ENCODE measurements at places on chromosomes 2 and 18.
A peak's percentile ranks its signal among the peaks of the same experiment; 100 is the strongest.

GRCh38 chr18:36539674-36540231 is 242.2 kb downstream of the FHOD3 start:
- DNase-seq, result no peak

DNA sequence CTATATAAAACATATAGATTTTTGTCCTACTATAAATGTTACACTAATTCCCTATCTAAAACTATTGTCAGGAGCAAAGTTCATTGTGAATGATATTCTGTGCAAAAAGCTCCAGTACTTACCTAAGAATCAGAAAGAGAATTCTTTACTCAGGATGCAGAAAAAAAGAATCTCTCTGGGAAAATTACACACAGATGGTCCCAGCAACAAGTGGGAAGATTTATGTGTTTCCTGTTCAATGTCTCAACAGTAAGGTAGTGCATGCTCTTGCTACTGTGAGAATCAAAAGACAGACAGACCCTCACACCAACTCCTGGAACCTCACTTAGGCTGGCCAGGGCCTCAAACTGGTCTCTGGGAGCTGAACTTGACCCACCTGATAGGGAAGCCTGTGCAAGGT is 11.2 kb upstream of the NAPG start:
- DNase-seq, result no peak

GRCh38 chr2:7029291-7030059 is 112.3 kb downstream of the RNF144A start:
- no peak for DNase-seq

DNA sequence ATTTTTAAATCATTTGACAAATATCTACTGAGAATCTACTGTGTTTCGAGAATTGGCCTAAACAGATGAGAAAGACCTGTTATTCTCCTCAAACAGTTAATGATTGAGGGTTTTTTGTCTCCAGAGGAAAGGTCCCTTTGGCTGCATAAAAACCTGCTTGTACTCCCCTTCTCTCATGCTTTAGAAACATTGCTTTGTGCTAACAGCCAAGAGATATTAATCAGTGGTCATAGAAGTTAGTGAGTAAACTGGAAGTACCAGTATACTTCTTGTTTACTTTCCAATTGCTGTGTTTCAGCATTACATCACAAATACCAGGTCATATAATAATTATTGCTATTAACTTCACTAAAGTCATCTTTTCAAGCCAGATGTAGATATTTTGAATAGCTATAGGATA is 34.1 kb downstream of the ITGB6 start:
- DNase-seq, result no peak

DNA sequence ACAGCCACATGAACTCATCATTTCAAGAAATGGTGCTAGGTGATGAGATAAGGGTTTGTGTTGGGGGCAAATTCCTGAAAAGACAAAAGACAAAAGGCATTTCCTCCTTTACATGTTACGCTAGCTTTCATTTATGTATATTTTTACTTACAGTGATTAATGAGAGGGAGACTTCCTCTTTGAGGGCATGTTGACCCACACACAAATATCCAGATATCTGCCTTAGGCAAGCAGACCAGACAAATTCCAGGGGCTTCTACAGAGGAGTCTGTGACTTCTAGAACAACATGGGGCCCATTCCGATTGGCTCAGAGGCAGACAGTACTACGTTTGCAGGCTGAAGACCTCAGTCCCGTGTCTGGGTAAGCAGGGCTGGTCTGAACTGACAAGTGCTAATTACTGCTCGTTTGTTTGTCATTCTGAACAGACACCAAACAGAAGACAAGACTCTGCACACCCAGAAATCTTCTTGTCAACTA is 74.8 kb upstream of the ST6GAL2 start:
- DNase-seq, result no peak

GRCh38 chr18:72830109-72830508 is 37.7 kb downstream of the NETO1 start:
- peak; percentile 31 for DNase-seq

GRCh38 chr2:41414486-41415230 is 633.2 kb upstream of the PKDCC start:
- peak; percentile 23 for DNase-seq

DNA sequence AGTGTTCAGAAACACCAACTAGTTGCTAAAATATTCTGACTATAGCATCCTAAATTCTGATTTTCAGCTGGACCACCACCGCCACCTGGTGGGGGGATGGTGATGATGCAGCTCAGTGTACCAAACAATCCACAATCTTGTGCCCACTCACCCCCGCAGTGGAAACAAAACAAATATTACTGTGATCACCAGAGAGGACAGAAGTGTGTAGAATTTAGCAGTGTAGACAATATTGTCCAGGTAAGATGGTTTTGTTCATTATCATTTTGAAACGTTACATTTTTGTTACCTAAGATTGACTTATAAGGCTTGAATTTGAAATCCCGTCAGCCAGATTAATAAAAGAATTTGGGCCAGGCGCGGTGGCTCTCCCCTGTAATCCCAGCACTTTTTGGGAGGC is 31.7 kb upstream of the UBXN4 start:
- peak; percentile 69 for DNase-seq

- DNase-seq, result peak; percentile 70
Observed at GRCh38 chr18:61333746-61334490, 688 bp downstream of the CDH20 start.

GRCh38 chr2:129935118-129935517 is 44.3 kb upstream of the RAB6C start:
- no peak for DNase-seq

DNA sequence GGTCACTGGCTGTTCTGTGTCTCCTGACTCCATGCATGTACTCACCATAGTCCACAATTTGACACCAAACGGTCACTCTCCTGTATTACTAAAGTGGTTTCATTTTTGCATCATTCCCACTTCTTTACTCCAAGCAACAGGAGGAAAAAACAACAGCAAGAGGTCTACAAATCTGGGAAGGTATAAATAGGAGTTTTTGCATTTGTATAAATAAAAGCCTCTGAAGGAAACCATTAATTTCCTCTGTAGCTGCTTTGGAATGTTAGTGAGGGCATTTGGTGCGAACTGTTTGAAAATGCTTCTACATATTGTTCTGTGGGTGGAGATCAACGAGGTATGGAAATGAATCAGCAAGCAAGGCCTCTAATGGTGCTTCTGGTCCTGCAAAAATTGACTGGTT is 148.5 kb upstream of the DLX2 start:
- DNase-seq, result no peak

- no peak for DNase-seq
Observed at GRCh38 chr2:235219048-235219447, 267.2 kb downstream of the SH3BP4 start.

GRCh38 chr2:88875736-88876135 is 184.3 kb downstream of the RPIA start:
- no peak for DNase-seq

- no peak for DNase-seq
Observed at GRCh38 chr2:43047187-43047780, 179.1 kb downstream of the ZFP36L2 start.

DNA sequence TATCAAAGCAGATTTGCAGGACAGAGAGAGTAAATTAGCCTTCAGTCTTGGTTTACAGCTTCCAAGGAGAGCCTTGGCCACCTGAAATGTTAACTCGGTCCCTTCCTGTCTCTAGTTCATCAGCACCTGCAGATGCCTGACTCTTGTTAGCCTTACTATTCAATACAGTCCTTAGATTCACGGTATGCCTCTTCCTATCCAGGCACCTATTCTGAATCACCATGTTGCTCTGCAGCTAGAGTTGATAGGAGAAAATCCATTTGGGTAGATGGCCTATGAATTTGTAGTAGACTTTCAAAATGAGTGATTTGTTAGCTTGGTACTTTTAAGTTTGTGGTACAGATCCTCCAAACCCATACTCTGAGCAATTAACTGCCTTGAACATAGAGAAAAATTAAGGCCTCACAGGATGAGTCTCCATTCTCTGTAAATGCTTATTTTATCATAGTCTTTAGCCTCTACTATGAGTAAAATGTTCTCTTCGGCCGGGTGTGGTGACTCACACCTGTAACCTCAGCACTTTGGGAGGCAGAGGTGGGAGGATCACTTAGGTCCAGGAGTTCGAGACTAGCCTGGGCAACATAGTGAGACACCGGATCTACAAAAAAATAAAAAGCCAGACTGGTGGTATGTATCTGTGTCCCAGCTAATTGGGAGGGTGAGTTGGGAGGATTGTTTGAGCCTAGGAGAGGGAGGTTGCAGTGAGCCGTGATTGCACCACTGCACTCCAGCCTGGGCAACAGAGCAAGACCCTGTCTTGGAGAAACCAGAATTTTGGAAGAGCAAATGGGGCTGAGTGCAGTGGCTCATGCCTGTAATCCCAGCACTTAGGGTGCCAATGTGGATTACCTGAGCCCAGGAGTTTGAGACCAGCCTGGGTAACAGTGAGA is 32.9 kb downstream of the PTCD3 start:
- no peak for DNase-seq

DNA sequence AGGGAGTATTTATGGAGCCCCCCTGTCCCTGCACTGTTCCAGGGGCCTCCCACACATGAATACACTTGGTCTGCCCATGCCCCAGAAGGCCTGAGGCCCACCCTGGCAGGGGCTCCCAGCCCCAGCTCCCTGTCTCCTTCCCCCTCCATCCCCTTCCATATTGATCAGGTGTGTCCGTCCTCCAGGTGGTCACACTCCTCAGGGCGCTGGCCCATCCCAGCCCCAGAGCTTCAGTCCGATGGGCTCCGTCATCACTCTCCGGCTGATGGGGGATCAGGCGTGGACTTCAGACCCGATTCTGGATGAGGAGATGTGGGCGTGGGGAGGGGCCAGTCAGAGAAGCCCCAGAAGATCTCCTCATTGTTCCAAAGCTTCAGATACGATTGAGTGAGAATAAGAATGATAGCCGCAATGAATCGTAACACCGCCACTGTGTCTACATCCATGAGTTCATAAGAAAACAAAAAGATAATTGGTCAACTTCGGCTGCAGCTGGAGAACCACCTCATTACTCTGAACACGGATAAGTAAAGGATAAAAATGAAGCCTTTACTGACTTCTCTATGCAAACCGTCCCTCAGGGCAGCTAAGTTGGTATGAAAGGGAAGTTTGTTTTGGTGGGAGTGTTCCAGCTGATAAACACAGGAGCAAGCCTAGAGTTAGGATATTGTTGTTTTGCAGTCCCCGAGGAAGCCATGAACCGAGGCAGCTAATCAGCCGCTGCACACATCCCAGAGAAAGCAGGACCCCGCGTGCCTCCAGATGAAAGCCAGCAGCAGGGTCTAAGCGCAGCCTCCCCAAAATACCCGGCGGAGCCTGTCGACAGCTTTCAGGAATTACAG is 279.5 kb downstream of the NDUFA10 start:
- no peak for DNase-seq

GRCh38 chr18:60044290-60045006 is 144.7 kb downstream of the PMAIP1 start:
- no peak for DNase-seq

- no peak for DNase-seq
Observed at GRCh38 chr18:21181766-21182165, 60.3 kb upstream of the GREB1L start.

DNA sequence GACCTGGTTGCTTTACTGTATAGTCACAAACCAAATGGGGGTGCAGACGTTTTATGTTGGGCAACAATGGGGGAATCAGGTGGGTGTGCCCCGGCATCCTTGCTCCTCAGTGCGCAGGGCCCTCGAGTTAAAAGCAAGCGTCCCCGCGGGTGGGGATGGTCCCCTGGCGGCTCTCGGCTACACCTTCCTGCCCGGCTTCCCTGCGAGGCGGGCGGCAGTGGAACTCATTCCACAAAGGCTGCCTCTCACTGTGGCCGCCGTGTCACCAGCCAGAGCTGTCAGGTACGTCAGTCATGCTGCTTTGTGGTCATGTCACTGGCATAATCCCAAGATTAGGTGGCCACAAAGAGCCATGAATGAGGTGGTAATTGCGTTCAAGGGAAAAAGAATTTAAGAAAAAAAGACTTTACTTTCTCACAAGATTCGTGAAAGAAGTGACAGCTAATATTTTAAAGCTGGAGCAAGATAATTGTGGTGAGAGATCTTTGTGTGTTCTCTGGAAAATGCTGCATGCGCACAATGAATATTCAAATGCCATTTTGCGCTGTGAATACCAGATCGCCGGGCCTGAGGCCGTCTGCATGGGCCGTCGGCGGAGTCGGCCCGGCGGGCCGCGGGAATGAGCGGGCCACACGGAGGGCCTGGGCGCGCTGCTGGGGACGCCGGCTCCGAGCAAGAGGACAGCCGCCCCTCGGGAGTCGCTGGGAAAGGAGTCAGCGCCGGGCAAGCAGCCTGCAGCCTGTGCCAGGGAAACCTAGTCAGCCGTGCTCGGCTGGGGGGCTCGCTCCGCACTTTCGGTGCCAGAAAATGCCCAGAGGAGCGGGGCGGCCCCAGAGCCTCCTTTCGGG is 82.3 kb upstream of the LDLRAD4 start:
- peak; percentile 83 for DNase-seq

DNA sequence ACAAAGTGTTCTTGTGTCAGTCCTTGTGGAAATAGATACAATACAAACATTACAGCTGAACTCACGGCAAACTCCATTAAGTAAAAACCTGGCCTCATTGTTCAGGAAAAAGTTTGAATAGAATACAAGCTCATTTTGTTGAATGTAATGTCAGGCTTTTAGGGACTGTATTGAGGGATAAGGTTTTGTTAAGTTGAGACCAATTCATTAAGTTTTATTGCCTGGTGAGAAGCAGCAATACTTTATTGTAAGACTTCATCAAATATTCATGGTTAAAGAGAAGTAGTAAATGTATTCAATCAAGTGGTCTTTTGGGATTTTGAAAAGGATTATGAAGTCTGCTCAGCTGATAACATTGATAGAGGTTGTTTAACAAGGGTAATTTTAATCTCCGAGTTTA is 35.4 kb upstream of the METAP1D start:
- no peak for DNase-seq

- DNase-seq, result peak; percentile 1
Observed at GRCh38 chr18:66523219-66523991, 80.5 kb downstream of the CDH19 start.

GRCh38 chr18:21786526-21786925 is 45.9 kb downstream of the MIB1 start:
- DNase-seq, result no peak

DNA sequence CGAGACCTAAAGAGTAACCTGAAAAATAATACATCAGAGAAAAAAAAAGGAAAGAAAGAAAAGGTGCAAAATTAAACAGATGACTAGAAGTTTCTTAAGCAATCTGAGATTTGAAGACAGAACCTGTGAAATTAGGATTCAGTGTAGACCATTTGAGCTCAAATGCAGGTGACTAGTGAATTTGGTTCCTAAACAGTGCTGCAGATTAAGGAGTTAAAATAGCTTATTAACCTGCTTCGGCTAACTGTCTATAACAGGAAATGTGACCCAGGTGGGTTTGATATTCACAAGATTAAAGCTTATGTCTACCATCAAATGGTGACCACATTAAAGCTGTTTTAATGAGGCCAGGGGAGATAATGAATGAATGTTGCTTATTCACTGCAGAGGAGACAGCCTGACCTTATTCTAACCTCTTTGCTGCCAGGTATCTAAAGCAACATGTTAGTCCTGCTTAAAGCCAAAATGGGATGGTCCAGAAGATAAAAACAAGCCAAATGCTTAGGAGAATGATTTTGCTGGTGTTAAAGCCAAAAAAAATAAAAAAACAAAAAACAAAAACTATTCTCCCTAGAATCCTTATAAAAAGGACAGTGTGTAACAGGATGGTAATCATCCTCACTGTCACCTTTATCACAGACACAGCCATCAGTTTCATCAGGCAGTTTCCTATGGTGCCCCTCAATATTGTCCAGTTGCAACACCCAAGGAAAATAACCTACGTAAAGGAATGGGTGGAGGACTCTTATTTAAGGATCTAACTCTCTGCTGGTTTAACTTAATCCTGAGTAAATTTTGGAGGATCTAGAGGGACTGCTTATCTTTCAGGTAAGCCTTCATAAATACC is 769.0 kb upstream of the ZEB2 start:
- no peak for DNase-seq

All from H7 (cell line).